ENCODE measurements at places on chromosomes 1 and 21.

- no peak for DNase-seq
- H3K4me1 ChIP-seq, result no peaks in the 10 kb centered on the region
- H3K27ac ChIP-seq, result no peak overlapping the region
- H3K36me3 ChIP-seq, result no peaks in the 10 kb centered on the region
Observed at GRCh38 chr1:37672136-37672870, 20.0 kb upstream of the CDCA8 start.

- no peak overlapping the region for H3K27ac ChIP-seq
- no peaks in the 10 kb centered on the region for H3K27me3 ChIP-seq
- no peaks in the 10 kb centered on the region for H3K4me1 ChIP-seq
- H3K4me3 ChIP-seq, result no peak overlapping the region
Observed at GRCh38 chr1:162987866-162988265, 81.3 kb upstream of the RGS4 start.

GRCh38 chr21:25361097-25361496 is 246.2 kb downstream of the MRPL39 start:
- no peaks in the 10 kb centered on the region for H3K36me3 ChIP-seq
- no peaks in the 10 kb centered on the region for H3K4me1 ChIP-seq
- H3K27me3 ChIP-seq, result no peaks in the 10 kb centered on the region
- no peak overlapping the region for H3K4me3 ChIP-seq

DNA sequence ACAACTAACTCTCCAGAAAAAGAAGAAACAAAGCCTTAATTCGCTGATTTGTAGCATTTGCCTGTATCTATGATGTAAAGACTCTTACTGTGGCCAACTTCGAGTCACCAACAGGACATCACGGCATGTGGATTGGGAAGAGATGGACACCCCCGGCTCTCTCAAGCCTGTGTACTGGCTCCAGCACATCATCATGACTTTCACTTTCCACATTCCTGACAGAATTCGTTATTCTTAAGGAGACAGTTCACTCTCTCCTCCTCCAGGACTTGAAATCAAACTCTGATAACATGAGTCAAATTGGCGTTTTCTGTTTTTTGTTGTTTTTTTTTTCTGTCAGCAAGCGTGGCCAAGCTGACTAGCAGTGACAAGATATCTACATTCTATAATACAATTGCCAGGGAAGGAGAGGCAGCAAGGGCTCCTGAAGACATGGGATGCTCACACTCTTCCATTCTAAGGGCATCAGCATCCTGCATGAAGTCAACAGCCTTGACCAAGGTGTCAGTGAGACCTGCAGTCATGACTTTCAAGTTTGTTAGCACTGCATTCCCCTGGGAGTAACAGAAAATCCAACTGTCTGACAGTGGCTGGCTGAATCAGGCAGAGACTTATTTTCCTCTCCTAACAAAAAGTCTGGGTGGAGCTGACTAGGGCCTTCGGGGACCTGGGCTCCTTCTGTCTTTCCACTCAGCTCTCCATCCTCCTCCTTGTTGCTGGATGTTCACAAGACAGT is 13.3 kb upstream of the TRAF3IP3 start:
- H3K4me3 ChIP-seq, result no peak overlapping the region
- DNase-seq, result no peak
- no peaks in the 10 kb centered on the region for H3K36me3 ChIP-seq
- H3K4me1 ChIP-seq, result peaks cover 27% of the 10 kb centered on the region

DNA sequence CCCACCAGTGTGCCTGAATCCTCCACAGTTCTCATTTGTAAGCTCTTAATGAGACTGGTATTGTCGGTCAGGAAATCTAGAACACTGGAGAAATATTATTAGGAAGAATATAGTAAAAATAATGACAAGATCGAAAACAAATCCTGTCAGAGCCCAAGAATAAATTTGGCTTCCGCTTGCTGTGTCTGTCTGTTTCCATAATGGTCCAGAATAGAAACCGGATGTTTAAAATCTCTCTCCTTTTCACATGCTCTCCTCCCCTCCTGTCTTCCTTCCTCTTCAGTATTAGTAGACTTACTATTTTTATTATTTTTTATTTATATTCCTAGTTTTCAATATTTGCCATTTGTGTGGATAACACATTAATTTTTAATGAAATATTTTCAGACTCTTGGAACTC is 187.7 kb downstream of the SDCCAG8 start:
- peak overlapping the region; percentile 26 for H3K27ac ChIP-seq
- no peaks in the 10 kb centered on the region for H3K36me3 ChIP-seq
- no peak overlapping the region for H3K4me3 ChIP-seq
- no peak for DNase-seq
- peaks cover 6% of the 10 kb centered on the region for H3K4me1 ChIP-seq
- H3K27me3 ChIP-seq, result no peaks in the 10 kb centered on the region

DNA sequence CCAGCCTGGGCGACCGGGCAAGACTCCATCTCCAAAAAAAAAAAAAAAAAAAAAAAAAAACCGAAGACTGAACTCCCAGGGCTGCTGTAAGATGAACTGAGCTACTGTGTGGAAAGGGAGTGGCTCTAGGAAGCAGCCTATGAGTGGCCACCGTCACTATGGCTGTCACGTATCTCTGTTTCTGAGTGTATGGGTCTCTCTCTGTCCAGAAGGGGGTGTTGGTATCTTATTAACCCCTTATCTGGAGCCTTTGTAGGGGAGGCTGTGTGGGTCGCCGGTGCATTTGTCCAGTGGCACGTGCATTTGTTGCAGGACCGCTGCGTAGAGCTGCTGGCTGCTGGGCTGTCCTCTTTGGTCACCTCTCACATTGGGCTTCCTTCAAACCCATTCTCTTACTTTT is 326.6 kb downstream of the CAMTA1 start:
- DNase-seq, result no peak
- no peak overlapping the region for H3K27ac ChIP-seq
- no peak overlapping the region for H3K4me3 ChIP-seq
- H3K36me3 ChIP-seq, result no peaks in the 10 kb centered on the region
- H3K27me3 ChIP-seq, result no peaks in the 10 kb centered on the region

GRCh38 chr1:232538224-232538942 is 91.5 kb downstream of the SIPA1L2 start:
- DNase-seq, result no peak
- no peaks in the 10 kb centered on the region for H3K27me3 ChIP-seq
- H3K4me1 ChIP-seq, result no peaks in the 10 kb centered on the region
- H3K36me3 ChIP-seq, result no peaks in the 10 kb centered on the region
- no peak overlapping the region for H3K4me3 ChIP-seq
